ENCODE measurements at places on chromosomes 4 and X.

DNA sequence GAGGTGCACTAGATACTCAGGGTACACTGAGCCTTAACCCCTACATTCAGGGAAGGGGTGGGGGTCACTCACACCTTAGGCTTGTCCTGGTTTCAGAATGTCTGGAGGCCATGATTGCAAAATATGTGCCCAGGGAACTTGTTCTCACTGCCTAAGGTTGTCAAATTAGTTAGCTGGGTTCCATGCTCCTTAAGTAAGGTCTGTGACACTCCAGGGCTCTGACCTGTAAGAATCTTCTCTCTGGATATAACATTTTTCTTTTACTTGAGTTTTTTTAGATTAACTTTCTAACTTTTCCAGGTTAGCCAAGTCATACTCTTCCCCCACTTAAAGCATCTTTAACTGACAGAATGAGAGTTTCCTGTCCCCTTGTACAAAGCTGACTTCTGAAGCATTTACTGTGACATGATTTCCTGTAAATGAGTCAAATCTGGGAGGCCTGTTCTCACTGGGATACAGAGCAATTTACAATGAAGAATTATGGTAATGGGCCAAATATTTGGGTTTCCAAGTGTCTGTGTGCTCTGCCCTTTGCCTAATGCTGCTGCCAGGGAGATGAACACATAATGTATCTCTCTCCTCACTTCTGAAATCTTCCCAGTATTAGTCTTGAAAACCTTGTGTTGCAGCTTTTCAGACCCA lies 101.7 kb downstream of the GATB start:
- no peak for DNase-seq

DNA sequence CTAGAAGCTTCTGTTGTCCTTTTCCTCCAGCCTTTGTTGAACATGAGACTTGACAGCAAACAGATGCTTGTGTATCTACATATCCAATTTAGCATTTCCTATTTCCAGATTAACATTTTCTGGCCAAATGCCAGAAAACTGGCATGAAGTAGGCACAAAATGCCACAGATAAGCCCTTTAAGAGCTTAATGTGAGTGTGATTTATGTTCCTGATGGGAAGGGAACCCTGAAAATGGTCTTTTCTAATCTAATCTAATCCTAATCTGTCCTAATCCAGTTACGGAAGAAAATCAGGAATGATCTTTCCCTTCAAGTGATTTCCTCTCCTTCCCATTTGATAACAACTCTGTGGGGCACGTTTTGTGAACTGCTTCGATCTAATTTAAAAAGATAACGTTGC lies 133.0 kb upstream of the C1QTNF7 start:
- DNase-seq = no peak

DNA sequence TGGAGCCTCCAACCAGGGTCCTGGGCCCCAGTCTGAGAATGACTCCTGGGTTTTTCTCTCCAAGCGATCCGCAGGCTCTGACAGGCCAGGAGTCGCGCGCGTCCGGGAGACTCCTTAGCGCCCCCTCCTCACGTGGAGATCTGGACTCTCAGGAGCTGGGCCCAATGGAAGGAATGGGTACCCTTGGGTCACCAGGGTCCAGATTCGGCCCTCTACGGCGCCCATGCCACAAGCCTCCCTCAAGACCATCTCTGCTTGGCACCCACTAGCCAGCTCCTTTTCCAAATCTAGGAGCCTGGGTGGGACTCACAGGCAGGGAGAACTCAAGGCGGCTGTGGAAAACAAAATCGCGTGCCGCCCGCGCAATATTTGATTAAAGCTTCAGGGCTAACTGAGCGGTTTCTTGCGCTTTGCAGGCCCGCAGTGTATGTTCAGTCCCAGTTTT lies 7.1 kb downstream of the HAND2 start:
- DNase-seq = no peak

- DNase-seq = peak; percentile 14
Observed at GRCh38 chr4:24511371-24512063, 72.8 kb downstream of the DHX15 start.

DNA sequence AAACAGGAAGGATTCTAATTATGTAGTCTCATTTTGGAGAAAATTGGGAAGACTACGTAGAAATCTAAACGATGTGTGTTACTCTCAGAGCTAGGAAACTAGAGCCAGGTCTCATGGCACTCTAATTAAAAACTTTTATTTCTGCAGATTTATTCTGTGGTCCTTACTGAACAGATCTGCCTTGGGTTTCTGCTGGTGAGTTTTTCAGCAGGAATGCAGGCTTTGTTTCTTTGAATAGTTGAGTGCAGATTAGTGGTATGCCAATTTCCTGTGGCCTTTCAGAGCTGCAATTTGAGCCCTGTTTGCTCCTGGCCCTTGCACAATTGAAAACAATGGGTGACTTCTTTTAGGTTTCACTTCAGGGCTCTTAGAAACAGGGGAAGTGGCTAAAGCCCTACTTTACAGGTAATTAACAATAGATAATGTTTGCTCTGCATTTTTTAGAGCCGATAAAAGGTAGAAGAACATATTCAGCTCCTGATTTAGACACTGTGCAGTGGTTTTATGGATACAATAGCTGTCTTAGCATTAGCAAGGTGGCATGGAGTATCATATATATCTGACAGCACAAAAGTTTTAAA lies 21.8 kb downstream of the SPRY1 start:
- DNase-seq = peak; percentile 81

DNA sequence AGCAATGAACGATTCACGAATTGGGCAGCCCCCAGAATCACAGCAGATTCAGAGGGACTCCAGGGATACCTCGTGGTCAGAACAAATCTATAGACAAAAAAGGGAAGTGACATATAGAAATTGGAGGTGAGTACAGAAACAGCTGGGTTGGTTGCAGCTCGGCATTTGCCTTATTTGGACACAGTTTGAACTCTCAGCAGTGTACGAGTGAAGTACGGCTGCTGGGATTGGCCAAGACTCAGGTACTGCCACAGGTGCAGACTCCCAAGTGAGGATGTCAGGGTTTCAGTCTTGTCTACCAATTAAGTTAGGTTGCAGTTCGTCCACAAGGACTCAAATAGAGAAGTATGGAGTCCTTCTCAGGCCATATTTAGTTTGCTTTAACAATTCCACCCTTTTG lies 28.2 kb downstream of the HTT-AS start:
- DNase-seq = no peak

GRCh38 chr4:151833174-151833573 lies 72.4 kb upstream of the GATB start:
- no peak for DNase-seq

DNA sequence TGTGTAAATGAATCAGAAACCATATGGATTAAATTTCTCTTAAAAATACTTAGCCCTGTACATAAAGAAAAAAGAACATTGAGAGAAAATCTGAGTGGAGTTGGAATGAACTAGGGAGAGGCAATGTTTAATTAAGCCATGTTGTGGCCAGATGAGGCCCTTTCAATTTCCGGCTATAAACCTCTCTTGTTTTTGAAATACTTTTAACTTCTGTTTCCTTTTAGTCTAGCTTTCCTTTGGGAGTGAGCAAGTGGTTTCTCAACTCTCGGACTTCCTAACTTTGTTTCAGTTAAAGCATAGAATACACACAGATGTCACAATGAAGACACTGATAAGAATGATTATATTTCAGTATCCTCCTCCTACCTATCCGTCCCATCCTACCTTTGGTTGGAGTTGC lies 197.2 kb downstream of the ARHGAP24 start:
- no peak for DNase-seq

GRCh38 chr4:1035510-1035909 lies 24.1 kb downstream of the FGFRL1 start:
- no peak for DNase-seq

GRCh38 chrX:82711457-82711856 lies 796.6 kb upstream of the POU3F4 start:
- DNase-seq = peak; percentile 22

DNA sequence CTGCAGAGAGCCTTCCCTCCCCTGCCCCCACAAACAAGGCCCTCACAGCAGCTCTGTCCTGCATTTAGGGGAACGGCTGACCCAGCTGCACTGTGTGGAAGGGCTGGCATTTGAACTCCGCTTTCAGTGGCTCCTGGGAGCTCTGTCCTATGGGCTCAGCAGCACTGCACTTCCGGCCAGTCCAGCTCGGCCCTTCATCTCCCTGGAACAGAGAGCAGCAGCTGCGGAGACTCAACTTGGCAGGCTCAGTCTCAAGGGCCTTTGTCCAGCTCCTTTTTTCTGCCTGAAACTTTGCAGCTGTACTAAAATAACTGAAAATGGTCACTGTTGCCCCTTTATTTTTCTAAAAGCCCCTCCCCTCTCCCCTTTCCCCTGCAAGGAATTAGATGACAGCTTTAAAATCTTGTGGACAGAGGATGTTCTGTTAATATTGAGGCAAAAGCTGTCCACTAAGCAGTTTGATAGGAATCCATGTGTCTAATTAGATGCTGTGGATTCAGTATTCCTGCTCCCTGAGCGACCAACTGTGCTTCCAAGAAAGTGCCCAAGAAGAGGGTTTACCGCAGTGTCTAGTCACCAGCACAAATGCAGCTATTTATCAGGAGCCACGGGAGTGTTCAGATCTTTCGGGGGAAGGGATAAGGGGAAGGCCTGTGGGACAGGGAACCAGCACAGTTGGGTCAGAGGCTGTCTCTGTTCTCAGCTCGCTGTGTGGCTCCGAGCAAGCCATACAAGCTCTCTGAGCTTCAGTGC lies 133.1 kb downstream of the AFAP1 start:
- peak; percentile 30 for DNase-seq

DNA sequence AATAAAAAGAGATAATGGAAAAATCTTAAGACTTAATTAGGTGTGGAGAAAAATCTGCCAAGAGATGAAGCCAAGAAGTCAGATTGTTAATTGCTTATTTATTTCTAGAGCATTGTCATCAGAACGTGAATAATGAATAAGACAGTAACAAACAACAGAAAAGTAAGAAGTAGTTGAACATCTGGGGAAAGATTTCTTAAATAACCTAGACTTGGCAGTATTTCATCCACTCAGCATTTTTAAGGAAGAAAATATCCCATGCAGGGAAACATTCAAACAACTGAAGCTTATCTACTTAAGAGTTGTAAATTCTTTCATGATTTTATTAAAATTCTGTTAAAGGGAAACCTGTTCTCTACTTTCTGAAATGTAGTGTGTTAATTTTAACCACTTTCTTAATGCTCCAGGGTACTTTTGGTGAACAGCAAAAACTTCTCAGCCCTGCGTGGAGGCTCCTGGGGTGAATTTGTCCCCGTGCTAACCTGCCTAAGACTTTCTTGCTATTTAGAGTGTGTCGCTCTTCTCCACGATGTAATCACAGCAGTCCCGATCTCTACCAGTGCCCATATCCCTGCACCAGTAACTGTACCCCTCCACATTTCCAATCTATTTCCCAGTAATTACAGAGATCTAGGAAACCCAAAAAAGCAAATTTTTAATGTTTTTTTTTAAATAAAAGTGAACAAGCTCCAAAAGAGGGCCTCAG lies 124.6 kb downstream of the CORIN start:
- no peak for DNase-seq

DNA sequence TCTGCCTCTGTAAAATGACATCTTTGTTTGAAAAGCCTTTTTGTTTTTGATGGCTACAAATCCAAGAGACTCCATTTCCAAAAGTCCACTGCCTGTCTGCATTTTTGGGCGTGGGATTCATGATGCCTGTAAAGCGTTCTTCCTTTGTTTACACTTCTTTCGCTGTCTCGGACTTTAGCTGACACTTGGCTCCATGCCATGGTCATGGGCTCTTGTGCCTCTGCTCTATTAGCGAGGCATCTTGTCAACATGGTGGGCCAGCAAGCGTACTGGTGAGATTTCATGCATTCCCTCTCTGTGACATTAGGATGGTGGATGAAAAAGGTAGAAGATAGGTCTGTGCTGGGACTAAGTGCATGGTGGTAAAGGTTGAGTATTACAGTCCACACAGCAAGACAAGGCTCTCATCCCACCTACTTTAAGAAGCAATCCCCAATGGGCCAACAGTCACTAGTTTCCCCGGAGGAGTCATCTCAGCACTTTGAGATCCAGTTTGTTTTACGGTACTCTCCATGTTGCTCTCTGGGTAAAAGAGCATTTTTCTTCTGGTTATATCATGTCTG lies 298.2 kb upstream of the KLF3 start:
- DNase-seq = no peak

- no peak for DNase-seq
Observed at GRCh38 chr4:3436048-3436797, 5.5 kb upstream of the HGFAC start.

GRCh38 chr4:180081072-180081471 lies 2162.1 kb upstream of the TENM3 start:
- DNase-seq = no peak

DNA sequence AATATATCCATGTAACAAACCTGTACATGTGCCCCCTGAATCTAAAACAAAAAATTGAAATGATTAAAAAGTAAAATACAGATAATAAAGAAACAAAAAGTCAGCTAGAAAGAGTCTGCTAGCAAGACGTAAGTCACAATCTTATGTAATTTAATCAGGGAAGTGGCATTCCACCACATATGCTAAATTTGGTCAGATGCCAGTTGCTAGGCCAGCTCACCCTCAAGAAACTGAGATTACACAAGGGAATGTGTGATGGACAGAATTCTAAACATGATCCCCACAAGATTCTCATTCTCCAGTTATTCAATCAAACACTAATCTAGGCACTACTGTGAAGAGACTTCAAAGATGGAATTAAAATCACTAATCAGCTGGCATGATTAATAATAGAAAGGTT lies 689.3 kb downstream of the CENPC start:
- DNase-seq = no peak

- no peak for DNase-seq
Observed at GRCh38 chr4:121139533-121140222, 24.4 kb downstream of the TNIP3 start.

DNA sequence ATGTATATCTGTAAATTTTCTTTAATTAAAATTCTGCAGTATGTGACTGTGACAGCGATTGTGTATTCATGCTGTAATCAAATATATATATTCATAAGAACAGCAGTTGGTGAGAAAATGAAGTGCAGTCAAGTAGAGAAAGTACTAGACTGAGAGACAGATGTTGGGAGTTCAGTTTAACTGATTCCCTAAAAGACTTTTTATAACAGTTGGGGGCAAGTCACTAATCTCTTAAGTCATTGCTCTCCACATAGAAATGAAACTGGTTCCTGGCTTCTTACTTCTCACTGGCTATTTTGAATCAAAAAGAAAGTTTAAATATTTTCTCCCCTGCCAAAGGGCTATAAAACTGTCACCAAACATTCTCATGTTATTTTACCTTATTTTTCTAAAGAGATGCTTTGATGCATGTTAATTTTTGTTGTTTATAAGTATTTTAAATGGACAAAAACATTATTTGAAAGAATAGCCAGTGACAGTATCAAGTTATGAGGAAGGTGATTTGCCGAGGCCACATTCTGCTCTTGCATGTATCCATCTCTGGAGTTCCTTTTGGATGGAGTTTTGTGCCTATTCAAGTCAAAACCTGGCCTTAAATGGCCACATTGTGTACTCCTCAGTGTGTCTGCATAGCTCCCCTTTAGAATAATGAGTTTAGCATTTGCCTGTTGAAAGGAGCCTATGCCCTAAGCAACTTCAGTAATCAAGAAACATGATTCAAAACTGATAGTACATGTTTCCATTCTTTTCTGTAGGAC lies 30.8 kb downstream of the EXOC1 start:
- no peak for DNase-seq

DNA sequence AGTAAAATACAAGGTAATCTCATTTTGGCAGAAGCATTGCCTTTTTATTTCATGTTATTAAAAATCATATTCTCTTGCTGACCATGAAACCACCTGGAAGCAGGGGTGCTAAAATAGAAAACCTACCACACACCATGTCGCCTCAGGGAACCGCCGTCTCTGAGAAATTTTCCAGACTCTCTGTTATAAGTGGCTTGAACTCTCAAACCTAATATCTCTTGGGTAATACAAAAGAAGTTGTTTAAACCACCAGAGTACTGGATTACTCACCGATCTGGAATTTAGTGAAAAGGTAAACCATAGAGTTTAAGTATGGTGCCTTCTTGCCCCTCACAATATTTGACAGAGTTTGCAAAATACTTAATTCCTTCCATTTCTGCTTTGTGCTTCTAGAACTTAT lies 27.7 kb downstream of the ENPP6 start:
- DNase-seq = no peak
